PC-9 (cell line): ENCODE measurements at places on chromosomes 16 and 17. TPM values are rescaled to one million over a fixed set of nuclear protein-coding genes. Genes with fewer than 3 reads are reported as not detected.

KRTAP17-1 gene
- not detected in 2 replicates for total RNA-seq

SHCBP1 gene
- 17.4 and 19.3 TPM in 2 replicates for total RNA-seq

PDE6G gene
- 0.68 and 1.3 TPM in 2 replicates for total RNA-seq

GSPT1 gene
- 146 and 161 TPM in 2 replicates for total RNA-seq

C16orf46 gene
- 0.92 and 2.3 TPM in 2 replicates for total RNA-seq

KDM6B gene
- total RNA-seq = 41.3 and 41.8 TPM in 2 replicates

CMTM4 gene
- total RNA-seq = 81.3 and 105 TPM in 2 replicates
